ENCODE measurements at places on chromosomes 4 and X.

GRCh38 chr4:84634961-84635360 is 52.0 kb downstream of the CDS1 start:
- no peak for DNase-seq

DNA sequence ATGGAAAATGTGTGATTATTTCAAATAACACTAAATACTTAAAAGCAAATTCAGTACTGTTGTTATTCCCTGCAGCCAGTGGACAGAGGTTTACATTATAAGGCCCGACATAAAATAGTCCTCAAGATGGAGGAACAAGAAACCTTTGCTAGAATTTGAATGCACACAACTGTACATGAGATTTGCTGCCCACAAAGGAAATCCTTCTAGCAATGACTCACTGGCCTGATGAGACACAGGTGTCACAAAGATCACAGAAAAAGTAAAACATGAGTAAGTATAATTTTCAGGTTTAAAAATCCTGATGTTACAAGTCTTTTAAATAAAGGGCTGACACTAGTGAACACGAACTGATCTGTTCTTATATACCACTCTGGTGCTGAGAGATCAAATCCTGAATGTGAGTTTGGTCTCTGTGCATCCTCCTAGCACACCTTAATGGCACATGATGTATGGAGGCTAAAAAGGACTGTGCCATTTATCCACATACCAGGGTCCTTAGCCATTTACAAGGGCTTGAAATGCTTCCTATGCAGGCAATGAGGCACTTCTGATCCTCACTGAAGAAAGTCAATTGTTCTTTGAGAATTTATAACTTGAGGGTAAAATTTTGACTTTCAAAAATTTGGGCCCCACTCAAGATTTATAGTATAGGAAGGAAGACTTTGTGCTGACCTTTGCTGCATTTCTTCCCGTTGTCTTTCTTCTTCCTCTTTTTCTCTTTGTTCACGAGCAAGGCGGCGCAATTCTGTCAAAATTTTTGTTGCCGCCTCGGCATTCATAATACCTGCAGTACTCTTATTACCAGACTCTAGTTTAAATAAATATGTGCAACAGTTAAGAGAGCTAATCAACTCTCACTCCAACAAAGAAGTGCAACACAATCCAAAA is 23.0 kb downstream of the MAP7D3 start:
- DNase-seq, result no peak

DNA sequence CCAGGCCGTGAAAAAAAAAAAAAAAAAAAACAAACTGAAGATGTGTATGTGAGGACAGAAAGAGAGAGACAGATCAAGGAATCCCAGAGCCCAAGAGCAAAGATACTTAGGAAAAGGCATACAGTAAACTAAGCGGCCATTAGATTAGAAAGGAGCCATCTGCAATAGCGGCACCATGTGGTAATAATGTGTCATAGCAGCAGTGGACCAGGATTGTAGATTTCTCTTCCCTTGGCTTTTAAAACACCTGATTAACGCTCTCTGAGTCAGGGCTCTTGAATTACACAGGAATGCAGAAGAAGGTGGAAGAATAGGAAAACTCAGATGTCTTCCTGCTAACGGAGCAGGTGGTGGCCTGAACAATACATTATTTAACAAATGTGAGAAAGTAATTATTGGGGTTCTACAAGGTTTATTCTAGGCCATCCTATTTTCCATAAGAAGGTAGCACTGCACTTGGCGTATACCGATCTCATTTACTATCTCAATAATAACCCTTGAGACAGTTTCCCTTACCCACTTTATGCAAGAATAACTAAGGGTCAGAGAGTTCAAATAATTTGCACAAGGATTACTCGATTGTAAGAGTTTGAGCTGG is 182.7 kb downstream of the KCNIP4 start:
- DNase-seq, result peak; percentile 46

GRCh38 chrX:65602221-65602560 is 65.3 kb upstream of the MSN start:
- no peak for DNase-seq

DNA sequence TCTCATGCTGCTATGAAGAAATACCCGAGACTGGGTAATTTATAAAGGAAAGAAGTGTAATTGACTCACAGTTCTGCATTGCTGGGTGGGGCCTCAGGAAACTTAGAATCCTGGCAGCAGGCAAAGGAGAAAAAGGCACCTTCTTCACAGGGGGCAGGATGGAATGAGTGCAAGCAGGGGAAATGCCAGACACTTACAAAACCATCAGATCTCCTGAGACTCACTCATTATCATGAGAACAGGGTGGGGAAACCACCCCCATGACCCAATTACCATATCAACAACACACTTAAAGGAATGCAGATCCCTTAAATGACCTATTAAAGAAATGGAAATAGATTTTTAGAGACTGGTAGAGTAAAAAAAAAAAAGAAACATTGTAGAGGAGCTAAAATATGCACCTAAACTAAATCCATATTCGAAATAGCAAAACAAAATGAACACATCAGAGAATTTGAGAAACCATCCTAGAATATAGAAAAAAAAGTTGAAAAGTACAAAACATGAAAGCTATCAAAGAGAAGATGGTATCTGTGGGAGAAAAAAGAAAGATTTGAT is 104.3 kb upstream of the UGT8 start:
- DNase-seq, result no peak

DNA sequence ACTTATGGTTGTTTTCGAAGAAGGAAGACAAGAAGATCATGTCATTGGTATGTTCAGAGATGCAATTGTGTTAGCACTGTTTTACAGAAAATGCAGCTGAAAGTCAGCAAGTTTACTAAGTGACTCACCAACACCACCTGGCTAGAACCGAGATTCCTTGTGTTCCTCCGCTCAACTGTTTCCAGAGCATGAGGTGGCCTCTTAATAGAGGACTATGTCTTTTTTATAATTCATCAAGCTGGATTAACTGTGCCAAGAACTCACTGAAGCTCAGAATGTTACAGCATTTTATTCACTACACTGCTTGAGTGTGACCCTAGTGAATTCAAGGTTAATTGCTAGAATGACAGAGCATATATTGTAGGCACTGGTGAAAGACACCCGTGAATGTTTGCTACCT is 1573.5 kb upstream of the TENM3 start:
- DNase-seq, result no peak

DNA sequence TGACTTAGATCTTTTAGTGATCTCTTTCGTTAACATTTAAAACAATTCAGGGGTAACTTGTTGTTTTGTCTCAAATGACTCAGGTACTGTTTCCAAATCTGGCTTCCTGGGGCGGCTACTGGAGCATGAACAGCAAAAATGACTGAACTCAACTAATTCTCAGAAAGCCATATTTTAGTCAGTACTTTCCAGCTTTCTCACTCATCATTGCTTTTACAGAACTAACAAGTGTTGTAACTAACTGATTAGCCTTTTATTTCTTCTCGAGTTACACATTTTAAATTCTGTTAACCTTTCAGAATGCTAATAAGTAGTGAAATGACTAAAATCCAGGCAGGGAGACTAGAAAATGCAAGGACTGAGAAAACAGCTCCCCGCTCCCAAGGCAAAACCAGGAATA is 55.3 kb downstream of the JADE3 start:
- no peak for DNase-seq

- DNase-seq, result peak; percentile 3
Observed at GRCh38 chrX:39309018-39309635, 507.9 kb downstream of the MID1IP1 start.

GRCh38 chrX:287670-288069 is 6.5 kb downstream of the PLCXD1 start:
- DNase-seq, result no peak

GRCh38 chr4:3685081-3685645 is 81.0 kb upstream of the ADRA2C start:
- DNase-seq, result no peak

- DNase-seq, result no peak
Observed at GRCh38 chr4:127400276-127400675, 232.5 kb upstream of the INTU start.

DNA sequence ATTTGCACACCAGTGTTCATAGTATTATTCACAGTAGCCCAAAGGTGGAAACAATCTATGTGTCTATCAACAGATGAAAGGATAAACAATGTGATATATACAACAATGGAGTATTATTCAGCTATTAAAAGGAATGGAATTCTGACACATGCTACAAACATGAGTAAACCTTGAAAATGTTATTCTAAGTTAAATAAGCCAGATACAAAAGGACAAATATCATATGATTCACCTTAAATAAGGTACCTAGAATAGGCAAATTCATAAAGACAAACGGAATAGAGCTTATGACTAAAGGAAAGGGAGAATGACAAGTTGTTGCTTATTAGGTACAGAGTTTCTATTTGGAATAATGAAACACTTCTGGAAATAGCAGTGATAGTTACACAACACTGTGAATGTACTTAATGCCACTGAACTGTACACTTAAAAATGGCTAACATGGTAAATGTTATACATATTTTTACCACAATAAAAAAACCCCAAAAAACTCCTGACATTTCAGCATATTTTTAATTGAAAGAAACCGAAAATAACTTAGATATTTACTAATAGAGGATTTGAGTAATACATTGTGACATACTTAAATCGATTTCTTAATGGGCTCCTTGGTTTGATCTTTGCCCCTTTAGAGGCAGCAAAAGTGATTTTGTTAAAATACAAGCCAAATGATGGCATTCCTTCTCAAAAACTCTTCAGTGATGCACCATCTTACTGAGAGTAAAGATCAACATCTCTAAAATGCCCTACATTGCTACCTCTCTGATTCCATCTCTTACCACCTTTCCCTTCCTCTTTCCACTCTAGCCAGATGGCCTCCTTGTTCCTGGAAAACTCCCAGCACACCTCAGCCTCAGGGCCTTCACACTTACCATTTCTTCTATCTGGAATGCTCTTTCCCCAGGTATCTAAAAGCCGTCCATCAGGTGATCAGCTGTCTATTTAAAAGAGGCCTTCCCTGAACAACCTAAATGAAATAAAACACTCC is 8.6 kb upstream of the CYP2U1 start:
- DNase-seq, result peak; percentile 11

GRCh38 chrX:82648062-82648461 is 860.0 kb upstream of the POU3F4 start:
- no peak for DNase-seq

- peak; percentile 79 for DNase-seq
Observed at GRCh38 chrX:34656842-34657725, at the start of gene TMEM47. Gene TMEM47, minus strand, starts transcription at chrX:34657285. Its CDS starts 256 bp downstream, at chrX:34657029.

DNA sequence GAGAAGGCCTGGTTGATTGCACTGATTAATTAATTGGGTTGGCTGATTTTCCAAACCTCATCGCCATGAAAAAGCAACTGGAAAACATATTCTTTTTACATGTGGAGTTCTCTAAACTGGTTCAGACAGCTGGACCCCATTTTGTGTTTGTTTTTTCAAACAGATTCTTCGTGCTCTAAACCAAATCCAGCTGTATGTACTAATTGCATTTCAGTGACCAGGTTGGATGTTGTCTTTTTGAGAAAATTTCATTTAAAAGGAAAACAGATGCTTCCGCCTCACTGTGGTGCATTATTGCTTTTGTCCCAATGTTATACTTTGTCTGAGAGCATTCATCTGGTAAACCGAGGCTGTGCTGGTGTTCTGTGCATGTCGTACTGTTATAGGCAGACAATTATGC is 67.8 kb upstream of the LNX1 start:
- no peak for DNase-seq

- DNase-seq, result no peak
Observed at GRCh38 chr4:185654965-185655554, 119.8 kb upstream of the PDLIM3 start.

GRCh38 chrX:74274516-74274915 is 29.5 kb upstream of the ZCCHC13 start:
- DNase-seq, result no peak

DNA sequence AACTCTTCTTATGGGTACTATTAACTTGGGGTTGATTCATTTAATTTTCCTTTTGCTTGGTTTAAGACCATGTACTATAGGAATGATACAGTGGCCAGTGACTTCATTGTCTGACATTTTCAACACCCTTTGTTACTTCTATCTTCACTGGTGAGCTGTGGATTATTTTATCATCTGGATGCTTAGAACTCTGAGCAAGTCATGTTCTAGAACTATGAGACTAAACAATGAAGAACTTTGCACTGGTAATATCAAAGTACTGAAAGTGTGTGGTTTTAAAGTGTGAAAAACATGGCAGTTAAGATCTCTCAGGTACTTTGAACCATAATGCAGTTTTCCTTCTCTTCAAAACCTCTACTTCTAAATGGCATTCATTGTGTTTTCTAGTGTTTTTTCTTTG is 47.8 kb downstream of the MAP7D3 start:
- DNase-seq, result no peak

DNA sequence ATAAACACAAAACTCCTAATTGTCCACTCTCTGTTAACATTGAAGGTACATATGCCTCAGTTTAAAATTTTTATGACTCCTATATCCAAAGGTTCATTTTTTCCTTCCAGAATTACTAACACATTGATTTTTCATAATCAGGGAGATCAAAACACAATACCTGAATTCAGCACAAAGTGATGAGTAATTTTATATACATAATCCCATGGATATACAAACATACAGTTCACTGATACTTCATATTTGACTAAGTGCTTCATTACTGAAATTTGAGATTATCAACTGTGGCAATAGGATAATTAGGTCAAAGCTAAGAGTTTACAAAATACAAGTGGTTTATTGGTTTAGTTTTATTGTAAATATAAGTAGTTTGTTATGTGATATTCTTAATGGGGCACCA is 176.2 kb upstream of the PRPS2 start:
- DNase-seq, result no peak

DNA sequence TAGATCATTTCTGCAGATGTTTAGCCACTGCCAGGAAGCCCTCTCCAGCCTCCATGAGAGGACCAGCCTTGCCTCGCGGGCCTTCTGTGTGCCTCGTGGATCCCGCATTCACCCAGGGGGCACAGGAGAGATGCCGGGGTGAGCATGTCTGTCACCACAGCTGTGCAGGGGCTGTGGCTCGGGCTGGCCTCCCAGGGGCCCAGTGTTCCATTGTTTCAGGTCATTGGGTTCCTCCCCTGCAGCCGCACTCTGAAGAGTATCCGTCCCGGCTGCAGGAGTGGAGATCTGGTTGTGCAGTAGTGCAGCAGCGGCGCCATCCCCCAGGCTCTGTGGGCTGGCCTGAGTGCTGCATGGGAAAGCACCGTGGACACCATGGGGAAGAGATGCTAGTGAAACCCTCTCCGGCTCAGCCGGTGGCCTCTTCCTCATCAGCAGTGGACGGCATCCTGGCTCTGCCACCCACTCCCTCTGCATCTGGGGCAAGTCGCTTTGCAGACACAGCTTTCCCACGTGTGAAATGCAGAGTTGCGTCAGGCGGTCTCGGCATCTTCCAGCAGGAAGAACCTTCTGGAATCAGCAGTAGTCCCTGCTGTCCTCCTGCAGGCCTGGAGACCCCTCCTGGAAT is 29.1 kb downstream of the TBC1D14 start:
- no peak for DNase-seq
